ENCODE measurements at places on chromosomes 6 and 20. TPM values are rescaled to one million over a fixed set of nuclear protein-coding genes. Genes with fewer than 3 reads are reported as not detected.

DNA sequence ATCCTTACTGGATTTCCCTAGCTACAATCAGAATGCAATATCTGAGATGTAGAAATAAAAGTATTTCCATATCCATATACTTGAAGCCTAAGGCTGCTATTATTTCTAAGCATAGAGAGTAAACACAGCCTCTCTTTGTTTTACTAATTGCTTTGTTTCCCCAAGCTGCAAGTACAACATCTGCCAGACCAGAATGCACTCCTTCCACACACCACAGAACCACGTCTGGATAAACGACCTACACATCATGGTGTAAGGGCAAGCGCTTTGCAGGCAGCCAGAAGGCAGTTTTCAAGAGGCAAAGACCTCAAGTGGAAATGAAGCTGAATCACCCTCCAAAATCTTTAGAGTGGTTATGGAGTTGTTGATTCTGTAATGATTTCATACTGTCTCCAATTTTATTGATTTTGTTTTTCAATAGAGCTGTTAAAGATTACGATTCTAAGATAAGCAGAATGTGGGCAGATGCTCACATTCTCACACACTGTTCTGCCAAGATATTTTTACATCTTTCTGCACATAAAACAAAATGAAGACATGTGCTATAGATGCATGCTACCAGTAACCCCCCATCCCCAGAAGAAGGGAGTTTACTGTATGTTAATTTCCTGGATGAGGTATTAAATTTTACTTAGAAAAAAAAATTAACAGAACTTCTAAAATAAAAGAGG lies 88.8 kb downstream of the THEMIS start:
- no peak for DNase-seq

GRCh38 chr20:16212790-16213189 lies 360.5 kb downstream of the KIF16B start:
- DNase-seq = no peak

DNA sequence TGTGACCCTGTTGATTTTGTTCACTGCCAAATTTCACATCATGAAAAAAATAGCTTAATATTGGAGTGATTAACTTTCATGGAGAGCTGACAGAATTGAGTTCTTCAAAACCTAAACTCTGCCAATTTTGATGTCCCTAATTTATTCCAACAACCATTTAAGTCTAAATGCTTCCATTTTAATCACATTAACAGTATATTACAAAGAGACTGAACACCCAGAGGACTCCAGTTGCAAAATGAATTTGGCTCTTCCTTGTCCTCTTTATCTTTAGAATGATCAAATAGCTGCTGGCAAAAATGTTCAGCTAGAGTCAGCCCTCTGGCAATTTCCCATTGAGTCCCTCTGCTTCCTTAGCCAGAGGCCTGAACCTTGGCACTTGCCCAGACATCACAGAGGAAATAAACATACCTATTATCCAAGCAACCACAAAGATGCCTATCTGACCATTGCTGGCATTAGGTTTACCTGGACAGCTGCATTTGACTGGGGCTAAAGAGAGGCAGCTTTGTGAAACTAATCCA lies 299.0 kb upstream of the STXBP5 start:
- DNase-seq = no peak

- DNase-seq = no peak
Measured at GRCh38 chr6:15885624-15886023, 222.8 kb upstream of the DTNBP1 start.

- no peak for DNase-seq
Measured at GRCh38 chr6:15748341-15748740, 85.5 kb upstream of the DTNBP1 start.

DNA sequence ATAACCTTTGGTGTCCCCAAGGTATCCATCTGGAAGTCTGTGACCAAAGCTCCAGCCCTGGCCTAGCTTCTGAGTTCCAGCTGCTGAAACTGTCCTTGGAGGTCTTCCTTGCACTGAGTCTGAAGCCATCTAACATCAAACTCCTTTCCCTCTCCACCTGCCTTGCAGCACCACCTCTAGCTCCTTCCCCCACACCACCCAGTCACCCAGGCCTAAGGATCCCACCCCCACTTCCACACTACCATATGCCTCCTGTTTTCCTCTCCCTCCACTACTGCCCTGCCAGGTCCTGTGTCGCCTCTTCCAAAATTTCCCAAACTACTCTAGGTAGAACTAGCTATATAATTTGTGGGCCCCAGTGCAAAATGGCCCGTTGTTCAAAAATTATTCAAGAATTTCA lies 10.8 kb upstream of the MATN4 start:
- no peak for DNase-seq

DNA sequence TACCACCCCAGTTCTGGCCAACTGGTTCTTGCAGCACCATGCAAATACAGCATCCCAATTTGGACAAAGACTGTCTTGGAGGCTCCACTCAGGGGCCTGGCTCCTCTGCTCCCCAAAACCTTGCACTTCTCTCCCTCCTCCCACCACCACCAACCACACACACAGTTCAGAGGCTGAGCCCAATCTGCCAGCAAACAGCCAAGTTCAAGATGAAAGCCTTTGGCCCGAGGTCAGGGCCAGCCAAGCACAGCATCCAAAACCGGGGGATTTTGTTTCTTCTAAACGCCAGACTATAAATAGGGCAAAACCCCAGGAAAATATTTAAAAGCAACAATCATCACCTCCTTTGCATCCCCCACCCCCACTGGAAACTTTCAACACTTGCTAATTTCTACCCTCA lies 5.7 kb downstream of the KCNK5 start:
- no peak for DNase-seq

- no peak for DNase-seq
Measured at GRCh38 chr6:144757299-144757698, 472.2 kb downstream of the UTRN start.

DNA sequence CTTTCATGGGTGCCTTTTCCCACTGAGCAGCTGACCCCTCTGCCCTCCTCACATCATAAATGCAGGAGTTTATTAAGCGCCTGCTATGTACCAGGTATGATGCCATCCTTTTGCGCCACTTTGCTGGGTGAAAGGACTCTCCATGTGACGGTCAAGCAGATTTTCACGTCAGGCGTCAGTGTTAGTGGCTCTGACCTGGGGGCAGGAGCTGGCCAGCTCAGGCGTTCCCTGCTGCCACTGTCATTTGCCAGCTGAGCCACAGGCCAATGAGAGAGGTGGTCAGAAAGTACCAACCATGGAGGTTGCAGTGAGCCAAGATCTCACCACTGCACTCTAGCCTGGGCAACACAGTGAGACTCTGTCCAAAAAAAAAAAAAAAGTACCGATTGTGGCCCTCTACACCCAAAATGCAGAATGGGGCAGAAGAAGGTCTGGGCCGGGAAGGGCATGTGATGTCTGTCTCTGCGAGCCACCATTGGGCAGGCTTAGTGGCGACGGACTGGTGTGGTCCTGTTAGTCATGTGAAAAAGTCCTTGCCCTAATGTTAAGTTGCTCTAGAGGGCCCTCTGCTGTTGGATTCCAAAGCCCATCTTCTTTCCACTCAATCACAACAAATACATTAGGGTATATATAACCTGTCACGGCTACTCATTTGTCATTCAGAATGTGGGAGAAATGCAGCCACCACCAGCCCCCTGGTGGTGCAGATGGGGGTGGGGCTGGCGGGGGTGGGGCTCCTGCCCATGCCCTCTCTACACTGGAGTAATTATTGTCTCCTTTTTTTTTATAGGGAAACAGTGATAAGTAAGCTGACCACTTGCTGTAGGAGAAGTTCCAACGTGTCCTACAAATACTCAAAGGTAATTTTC lies 18.4 kb upstream of the SLC22A1 start:
- peak; percentile 48 for DNase-seq

DNA sequence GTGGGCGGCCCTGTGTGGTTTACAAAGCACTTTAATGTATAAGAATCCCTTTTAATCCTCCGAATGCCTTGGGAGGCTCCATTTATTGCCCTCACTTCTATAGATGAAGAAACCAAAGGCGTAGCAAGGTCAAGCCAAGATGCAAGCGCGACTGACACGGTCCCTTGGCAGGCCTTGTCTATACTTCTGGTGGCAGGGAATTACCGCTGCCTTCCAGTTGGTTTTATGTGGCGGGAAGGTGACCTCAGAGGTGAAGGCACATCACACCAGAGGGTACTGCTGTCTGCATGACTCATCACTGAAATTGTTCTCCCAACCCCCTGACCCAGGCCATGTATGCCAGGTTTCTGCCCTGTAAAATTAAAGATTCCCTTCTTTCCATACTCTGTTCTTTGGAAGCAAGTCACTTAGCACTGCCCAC lies 36.1 kb upstream of the NAA20 start:
- DNase-seq = no peak

GRCh38 chr6:41685641-41686380 lies 47.5 kb downstream of the MDFI start:
- DNase-seq = no peak

- DNase-seq = no peak
Measured at GRCh38 chr6:109722011-109722410, 30.9 kb downstream of the FIG4 start.

DNA sequence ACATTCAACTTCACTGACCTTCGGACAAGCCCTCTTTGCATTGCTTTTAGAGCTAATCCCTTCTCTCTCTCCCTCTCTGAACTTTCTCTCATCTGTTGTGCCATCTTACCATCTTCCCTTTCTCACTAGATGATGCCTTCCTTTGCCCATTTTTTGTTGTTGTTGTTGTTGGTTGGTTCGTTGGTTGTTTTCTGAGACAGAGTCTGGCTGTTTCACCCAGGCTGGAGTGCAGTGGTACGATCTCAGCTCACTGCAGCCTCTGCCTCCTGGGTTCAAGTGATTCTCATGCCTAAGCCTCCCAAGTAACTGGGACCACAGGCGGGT lies 18.8 kb downstream of the MAP3K5 start:
- DNase-seq = no peak

GRCh38 chr20:16287776-16288175 lies 285.5 kb downstream of the KIF16B start:
- no peak for DNase-seq

DNA sequence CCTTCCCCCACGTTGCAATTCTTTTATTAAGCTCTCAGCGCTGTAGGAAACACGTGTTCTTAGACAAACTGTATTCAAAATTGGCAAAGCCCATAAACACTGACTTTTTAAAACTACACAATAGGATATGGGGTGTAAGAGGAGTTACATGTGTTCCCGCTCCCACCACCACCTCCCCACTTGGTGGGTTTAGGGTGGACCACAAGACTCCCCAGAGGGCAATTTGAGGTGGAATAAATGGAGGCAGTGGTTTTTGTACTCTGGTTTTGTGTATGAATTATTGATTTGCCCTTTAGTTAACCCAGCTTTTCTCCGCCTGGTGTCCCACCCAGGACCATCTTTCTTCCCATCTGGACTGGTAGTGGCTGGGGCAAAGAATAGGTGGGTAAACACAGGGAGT lies 3.7 kb downstream of the UQCC2 start:
- DNase-seq = no peak

DNA sequence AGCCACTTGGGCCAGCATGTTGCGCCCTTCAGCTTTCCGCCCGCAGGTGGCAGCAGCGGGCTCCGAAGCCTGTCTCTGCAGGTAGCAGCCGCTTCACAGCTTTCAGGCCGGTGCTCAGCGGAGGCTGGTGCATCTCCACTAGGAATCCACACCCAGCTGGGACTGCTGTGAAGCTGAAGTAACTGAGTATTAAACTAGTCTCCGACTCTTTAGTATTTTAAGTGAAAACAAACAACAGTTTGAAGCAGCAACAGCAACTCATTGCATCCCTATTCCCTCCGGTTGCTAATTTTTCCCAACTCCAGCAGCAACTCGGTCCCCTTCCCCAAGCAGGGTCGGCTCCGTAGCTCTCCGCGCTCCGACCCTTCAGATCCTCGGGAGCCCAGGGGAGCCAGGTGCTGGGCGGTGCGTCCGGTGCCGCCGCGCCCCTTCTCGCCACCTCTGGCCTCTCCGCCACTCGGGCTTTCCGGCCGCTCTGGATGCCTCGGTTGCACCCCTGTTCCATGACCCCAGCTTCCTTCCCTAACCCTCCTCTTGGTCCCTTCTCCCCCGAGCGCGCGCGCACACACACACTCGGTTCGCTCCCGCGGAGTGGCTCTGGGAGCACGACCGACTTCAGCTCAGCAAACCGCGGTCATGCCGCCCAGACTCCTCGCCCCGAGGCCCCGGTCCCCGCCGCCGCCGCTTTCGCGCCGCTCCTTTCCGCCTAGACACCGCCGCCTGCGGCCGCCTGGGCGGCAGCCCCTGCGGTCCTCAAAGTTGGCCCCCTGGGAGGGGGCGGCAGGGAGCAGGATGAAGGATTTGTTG lies 765 bp upstream of the NKAIN2 start:
- DNase-seq = peak; percentile 91

GRCh38 chr20:1841554-1842140 lies 53.6 kb upstream of the SIRPA start:
- no peak for DNase-seq

GRCh38 chr6:524803-525202 lies 132.1 kb downstream of the HUS1B start:
- DNase-seq = peak; percentile 43

GRCh38 chr6:19472153-19472552 lies 365.0 kb upstream of the ID4 start:
- no peak for DNase-seq

- no peak for DNase-seq
Measured at GRCh38 chr6:30562470-30563425, 5.7 kb downstream of the PRR3 start.

- peak; percentile 23 for DNase-seq
Measured at GRCh38 chr6:162854734-162855191, 127.0 kb downstream of the PACRG start.

GRCh38 chr6:21420926-21421325 lies 172.6 kb upstream of the SOX4 start:
- DNase-seq = no peak

GRCh38 chr20:49542514-49542991 lies 25.4 kb downstream of the PTGIS start:
- no peak for DNase-seq

- DNase-seq = no peak
Measured at GRCh38 chr6:119658917-119659316, 309.4 kb upstream of the MAN1A1 start.

GRCh38 chr6:121592261-121592935 lies 157.0 kb downstream of the GJA1 start:
- DNase-seq = no peak

GRCh38 chr20:48463096-48463720 lies 364.6 kb downstream of the PREX1 start:
- no peak for DNase-seq

GRCh38 chr6:20217324-20217855 lies 5.1 kb upstream of the MBOAT1 start:
- no peak for DNase-seq

STMND1 gene
- total RNA-seq = not detected

TMEM244 gene
- total RNA-seq = not detected

GCNT2 gene
- 48.4 TPM for total RNA-seq

CAPN11 gene
- 0.40 TPM for total RNA-seq

PREX1 gene
- 4.5 TPM for total RNA-seq

TP53TG5 gene
- not detected for total RNA-seq

TRERF1 gene
- total RNA-seq = 8.3 TPM

DEFB115 gene
- total RNA-seq = not detected

ADGRF1 gene
- not detected for total RNA-seq

CCN2 gene
- total RNA-seq = 54.5 TPM

BPIFA1 gene
- not detected for total RNA-seq

PLTP gene
- 54.4 TPM for total RNA-seq
